Stimulated activated CD8-positive, alpha-beta memory T cell treated with anti-CD3 and anti-CD28 coated beads, Interleukin-2, amount 100 ng/mL, for 1 hour (primary cell): ENCODE measurements at places on chromosomes 6 and 20.

- DNase-seq, result no peak
Observed at GRCh38 chr6:159065759-159066329, 21.1 kb upstream of the TAGAP start.

DNA sequence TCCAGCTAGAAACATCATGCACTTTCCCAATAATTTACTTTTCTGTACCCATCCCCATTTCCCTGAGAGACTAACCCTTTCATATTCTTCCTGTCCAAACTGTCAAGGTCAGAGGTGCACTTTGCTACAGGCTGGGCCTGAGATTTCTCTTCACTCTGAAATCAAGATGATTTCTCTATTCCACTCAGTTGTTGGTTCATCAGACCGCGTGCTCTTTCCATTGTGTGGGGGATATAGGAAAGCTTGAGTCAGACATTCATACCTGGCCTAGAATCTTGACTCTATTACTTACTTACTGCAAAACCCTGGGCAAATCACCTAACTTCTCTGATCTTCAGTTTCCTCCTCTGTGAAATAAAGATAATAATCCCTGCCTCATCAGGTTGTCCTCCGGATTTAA lies 4.7 kb upstream of the ZDHHC14 start:
- no peak for DNase-seq

DNA sequence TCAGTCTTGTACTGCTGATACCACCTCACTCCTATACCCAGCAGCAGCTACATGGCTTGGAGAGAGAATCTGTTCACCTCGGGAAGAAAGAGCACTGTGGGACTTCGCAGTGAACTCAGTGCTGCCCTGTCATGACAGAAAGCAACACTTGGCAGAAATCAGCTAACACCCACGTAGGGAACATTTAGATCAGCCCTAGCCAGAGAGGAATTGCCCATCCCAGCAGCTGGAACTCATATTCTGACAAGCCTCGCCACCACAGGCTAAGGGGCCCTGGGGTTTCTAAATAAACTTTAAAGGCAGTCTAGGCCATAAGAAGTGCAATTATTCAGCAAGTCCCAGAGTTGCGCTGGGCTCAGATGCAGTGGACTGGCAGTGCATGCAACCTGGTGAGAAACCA lies 1266.8 kb downstream of the GRIK2 start:
- no peak for DNase-seq

DNA sequence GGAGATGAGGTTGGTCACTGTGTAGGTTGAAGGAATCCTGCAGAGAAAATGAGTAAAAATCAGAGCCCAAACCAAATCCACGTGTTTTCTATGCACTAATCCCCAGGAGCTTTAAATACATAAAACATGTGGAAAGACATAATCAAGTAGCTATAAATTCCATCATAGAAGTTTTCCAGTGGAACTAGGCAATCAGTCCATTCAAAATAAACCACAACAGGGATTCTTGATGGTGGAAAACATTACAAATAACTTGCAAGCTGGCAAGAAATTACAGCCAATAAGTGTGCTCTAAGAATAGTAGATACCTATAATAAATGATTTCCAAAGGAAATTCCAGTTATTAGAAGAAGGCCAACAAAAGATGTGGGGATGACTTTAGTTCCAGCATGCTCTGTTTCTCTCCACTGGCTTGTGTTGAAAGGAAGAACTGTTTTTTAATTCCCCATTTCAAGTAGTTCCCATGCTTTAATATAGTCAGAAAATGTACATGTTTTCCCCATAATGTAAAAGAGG lies 49.8 kb upstream of the ADGRG6 start:
- DNase-seq, result no peak

DNA sequence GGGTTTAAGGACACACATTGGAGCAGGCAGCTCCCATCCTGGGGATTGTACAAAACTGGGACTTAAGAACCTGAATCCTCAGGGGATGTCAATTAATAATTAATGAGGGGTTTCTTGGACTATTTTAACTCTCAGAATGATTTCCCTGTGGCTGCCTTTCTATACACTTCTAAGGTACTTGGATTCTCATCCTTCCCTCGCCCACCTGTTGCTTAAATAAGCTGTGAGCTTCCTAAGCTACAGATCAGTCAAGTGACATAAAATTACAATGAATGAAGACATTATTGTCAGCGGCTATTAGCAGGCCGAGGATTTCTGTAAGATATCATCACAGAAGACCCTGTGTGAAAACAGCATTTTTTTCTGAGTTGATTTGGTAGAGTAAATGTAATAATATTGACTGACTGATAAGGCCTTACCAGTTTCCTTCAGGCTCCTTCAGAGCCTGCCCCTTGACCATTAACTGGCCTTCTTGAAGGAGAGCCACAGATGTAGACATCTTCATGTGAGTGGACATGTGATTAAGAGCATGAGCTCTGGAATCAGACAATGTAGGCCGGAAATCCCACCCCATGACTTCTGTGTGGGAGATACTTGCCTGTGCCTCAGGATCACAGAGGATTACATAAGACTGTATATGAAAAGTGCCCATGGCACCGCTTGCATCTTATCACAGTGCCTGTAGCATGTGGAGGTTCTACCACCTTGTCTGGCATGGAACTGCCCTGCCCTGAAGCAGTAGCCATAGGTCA lies 101.7 kb downstream of the TULP4 start:
- no peak for DNase-seq

DNA sequence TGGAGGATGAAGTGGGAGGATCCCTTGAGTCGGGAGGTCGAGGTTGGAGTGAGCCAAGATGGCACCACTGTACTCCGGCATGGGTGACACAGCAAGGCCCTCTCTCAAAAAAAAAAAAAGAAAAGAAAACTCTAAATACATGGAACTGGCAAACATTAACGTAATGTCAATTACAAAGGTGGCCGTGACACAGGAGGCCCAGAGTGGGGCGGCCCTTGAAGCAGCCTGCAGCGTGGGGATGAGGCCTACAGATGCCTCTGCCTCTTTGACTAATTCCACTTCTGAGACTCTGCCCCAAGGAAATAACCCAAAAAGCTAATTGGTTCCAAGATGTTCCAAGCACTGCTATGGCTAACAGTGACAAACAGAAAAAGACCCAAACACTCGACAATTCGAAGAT lies 21.2 kb downstream of the ZBTB46 start:
- no peak for DNase-seq

DNA sequence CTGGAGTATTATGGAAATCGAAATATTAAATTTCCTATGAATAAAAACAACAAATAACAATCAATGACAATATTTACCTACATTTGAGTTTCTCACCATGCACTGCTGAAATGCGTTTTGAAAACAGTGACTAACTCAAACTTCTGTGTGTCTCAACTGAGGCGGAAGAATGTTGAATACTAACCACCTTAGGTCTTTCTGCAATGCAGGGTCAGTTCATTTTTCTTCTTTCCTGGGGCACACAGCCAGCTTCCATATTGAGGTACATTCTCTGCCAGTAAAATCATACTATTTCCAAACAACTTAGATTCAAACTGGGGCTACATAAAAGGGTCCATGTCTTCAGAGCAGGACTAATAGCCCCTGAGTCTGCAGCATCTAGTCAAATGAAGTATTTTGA lies 310.1 kb downstream of the UTRN start:
- DNase-seq, result no peak

GRCh38 chr6:30964075-30964474 lies 19.4 kb upstream of the MUC21 start:
- no peak for DNase-seq

DNA sequence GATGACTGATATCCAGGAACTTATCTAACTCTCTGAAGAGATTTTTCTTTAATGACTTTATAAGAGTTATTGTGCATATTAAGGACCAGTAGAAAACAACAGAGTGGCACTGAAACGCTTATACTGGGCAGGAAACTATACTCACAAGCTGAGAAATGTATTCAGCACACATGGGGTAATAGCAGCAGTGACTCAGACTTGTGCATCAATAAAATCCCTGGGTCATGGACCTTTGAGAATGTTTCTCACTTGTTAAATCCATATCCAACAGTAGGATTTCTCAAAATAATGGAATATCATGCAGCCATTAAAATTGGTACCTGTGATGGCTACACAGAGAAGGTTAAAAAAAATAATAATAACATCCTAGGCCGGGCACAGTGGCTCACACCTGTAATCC lies 219.5 kb downstream of the BTBD9 start:
- DNase-seq, result no peak

GRCh38 chr20:9255171-9255570 lies 186.3 kb downstream of the PLCB4 start:
- no peak for DNase-seq

GRCh38 chr20:52311209-52311794 lies 119.7 kb upstream of the ZFP64 start:
- DNase-seq, result no peak

- DNase-seq, result no peak
Observed at GRCh38 chr6:39302011-39302410, 12.2 kb downstream of the KCNK17 start.

GRCh38 chr6:154595538-154595937 lies 85.1 kb upstream of the CNKSR3 start:
- no peak for DNase-seq

- DNase-seq, result no peak
Observed at GRCh38 chr20:25286917-25287316, 39.0 kb downstream of the PYGB start.

- no peak for DNase-seq
Observed at GRCh38 chr6:157223511-157223910, 99.8 kb downstream of the TMEM242 start.

GRCh38 chr20:53736757-53737395 lies 143.2 kb upstream of the ZNF217 start:
- DNase-seq, result no peak

GRCh38 chr6:8888468-8888867 lies 453.1 kb upstream of the SLC35B3 start:
- DNase-seq, result no peak

DNA sequence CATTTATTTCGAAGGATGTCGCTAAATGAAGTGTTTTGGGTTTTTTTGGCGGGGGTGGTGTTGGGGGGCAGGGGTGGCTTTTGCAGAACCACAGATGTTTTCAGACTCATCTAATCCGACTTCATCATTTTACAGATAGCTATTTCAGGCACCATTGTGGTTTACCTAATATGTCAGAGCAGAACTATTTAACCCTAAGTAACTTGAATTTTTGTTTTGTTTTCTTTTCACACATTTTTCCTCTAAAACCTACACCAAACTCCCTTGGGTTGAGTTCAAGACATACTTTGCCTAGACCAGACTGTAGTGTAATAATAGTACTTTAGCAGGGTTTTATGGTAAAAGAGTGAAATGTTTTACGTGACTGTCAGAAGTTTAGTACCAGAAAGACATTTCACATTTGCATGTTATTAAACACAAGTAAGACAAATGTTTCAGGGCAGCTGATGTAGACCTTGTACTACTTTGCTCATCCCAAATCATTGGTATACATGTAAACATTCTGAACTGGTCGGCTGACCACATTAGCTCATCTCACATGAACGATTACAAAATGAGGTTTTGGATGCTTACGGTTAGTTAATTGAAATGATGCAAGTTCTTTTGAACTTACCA lies 37.7 kb downstream of the MAP3K4 start:
- DNase-seq, result no peak

DNA sequence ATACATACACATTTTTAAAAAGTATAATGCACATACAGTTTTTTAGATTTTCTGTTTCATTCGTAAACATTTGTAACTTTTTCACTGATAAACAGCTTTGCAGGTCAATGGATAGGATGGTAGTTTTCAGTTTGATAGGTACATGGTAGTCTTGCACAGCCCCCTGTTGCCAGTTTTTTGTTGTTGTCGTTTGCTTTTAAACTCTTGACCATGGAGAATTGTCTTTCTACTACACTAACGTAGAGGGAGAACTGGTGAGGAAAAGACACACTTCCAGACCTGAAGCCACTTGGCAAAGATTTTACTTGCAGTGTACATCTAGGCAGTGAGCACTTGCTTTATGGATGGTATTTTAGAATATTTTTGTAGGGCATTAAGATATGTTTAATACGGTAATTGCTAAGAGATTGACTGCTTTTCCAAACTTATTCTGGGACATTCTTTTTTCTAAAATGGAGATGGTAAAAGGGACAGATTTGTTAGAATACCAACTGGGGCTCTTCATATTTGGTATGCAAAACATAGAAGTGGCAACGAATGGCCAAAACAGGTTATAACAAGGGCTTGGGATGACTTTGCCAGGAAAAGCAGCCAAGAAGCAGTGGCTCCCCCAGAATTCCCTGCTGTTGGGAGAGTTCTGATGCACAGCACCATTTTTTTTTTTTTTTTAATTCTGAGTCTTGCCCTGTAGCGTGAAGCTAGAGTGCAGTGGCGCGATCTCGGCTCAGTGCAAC lies 1.5 kb downstream of the PYGB start:
- no peak for DNase-seq

DNA sequence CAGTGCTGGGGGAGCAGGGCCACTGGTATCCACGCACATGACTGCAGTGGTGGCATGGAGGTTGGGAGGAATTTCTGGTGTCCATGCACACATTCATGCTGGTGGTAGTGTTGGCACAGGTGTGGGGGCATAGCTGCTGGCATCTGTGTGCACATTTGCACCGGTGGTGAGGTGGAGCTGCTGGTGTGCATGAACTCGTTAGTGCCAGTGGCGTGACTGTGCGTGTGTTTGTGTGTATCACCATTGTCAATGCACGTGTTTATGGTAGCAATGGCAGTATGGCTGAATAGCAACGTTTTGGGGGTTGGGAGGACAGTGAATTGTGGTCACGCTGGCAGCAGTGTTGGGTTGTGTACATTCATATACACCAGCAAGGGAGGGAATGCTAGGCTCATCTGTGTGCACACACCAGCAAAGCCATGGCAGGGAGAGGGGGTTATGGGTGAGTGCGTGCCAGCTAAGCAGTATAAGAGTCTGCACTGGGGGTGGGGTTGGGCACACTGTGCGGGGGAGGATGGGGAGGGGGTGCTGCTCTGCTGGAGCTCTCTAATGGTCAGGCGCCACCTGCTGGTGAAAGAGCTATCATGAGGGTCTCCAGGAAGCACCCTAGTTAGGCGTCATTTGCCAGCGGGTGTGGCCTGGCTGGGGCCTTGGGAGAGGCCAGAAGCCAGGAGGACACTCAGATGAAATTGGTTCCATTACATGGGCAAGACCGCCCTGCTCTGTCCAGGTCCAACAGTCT lies 626.1 kb upstream of the ID4 start:
- DNase-seq, result no peak

- DNase-seq, result no peak
Observed at GRCh38 chr20:1301031-1301529, 27.9 kb downstream of the SDCBP2 start.

- DNase-seq, result no peak
Observed at GRCh38 chr20:41228858-41229257, 88.7 kb downstream of the ZHX3 start.

DNA sequence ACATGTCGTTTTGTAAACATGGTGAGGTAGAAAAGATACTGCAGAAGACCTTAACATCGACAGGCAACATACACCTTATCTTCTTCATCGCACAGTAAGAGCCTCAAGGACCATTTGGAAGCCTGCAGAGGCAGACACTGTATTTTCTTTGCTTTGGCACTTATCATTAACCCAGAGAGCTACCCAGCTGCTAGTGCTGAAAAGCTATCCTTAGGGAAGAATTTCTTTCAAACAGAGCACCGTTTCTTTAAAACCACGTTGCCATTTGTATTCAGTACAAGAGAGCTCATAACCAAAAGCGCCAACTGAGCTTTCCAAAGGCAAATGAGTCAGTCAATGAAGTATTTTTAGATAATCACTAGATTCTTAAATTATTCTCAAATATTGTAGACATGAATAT lies 306.6 kb downstream of the EPM2A start:
- DNase-seq, result no peak
